ENCODE measurements at places on chromosomes 1 and 21. TPM values are rescaled to one million over a fixed set of nuclear protein-coding genes. Genes with fewer than 3 reads are reported as not detected.

DNA sequence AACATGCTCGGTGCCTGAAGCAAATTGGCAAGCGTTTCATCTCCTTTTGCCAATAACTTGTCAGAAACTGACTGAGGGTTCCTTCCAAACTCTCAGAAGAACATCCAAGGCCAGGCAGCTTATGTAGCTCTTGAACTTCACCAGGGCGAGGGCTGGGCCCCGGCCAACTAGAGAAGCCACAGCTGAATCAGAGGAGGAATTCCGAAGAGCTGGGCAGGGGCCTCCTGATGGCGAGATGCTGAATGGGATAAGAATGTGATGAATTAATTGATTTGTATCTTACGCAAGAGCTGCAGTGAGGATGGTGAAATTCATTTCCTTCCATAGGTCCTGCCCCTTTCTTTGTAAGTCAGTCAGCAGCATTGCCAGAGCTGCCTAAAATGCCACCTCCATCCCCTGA lies 345.8 kb downstream of the KIF26B start:
- DNase-seq = no peak

- DNase-seq = no peak
Observed at GRCh38 chr1:8165595-8166360, 139.7 kb upstream of the ERRFI1 start.

GRCh38 chr1:38285807-38286530 lies 239.4 kb upstream of the POU3F1 start:
- DNase-seq = no peak

Gene KRTAP21-3
- not detected for polyA plus RNA-seq

- peak; percentile 58 for DNase-seq
Observed at GRCh38 chr21:38989745-38990423, 184.2 kb downstream of the ETS2 start.

Gene UTS2
- 0.55 TPM for polyA plus RNA-seq

GRCh38 chr1:211687462-211688215 lies 12.2 kb upstream of the NEK2 start:
- no peak for DNase-seq

DNA sequence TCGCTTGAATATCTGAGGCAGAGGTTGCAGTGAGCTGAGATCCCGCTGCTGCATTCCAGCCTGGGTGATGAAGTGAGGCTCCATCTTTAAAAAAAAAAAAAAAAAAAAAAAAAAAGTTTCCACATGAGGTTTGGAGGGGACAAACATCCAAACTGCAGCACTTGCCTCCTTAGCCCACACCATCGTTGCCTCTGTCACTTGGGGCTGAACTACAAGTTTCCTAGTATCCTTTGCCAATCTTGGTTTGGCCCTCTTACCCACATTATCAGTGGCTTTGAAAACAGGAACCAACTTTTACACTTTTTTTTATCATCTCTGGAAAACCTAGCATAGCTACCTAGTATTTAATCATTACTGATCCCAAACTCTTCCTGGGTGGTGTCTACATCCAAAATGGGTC lies 59.2 kb downstream of the CLSTN1 start:
- DNase-seq = no peak

Gene SPRR1A
- not detected for polyA plus RNA-seq

- DNase-seq = no peak
Observed at GRCh38 chr1:203660069-203660468, 33.4 kb downstream of the ATP2B4 start.

GRCh38 chr1:107357376-107357775 lies 216.5 kb downstream of the NTNG1 start:
- no peak for DNase-seq

DNA sequence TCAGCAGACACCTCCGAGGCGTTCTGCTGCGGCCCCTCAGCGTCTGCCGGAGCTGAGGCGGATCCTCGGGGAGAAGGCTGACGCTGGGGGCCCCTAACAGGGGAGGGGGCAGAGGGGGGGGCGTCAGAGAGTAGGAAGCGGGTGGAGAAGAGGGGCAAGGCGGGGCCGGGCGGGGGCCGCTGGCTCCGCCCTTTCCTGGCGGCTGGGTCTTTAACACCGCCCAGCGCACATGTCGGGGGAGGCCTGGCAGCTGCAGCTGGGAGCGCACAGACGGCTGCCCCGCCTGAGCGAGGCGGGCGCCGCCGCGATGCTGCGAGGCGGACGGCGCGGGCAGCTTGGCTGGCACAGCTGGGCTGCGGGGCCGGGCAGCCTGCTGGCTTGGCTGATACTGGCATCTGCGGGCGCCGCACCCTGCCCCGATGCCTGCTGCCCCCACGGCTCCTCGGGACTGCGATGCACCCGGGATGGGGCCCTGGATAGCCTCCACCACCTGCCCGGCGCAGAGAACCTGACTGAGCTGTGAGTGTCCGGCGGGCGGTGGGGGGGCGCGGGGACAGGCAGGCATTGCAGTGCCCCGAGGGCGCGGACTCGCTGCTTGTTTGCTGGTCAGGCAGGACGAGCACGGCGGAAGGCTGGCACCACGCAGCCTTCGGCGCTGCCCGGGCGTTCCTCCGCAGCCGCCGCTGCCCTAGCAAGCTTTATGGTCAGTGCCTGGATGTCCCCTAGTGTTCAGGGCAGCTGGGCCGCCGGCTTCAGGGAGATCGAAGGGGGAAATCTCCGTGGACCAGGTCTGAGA lies at the start of gene NTRK1:
Gene NTRK1 (plus strand): TSS at position 238 of the 796 bp plus-strand sequence. CDS start 70 bp downstream, at position 308.
- peak; percentile 58 for DNase-seq

GRCh38 chr1:71561206-71561605 lies 480.4 kb upstream of the ZRANB2 start:
- no peak for DNase-seq

- DNase-seq = no peak
Observed at GRCh38 chr1:61953076-61953789, 211.0 kb downstream of the PATJ start.

GRCh38 chr1:232174306-232174705 lies 455.6 kb downstream of the SIPA1L2 start:
- DNase-seq = no peak

Gene RNU1-1
- not detected for polyA plus RNA-seq

Gene LAPTM5
- polyA plus RNA-seq = 103 TPM

- DNase-seq = no peak
Observed at GRCh38 chr1:53583021-53583867, 124.0 kb downstream of the DMRTB1 start.

DNA sequence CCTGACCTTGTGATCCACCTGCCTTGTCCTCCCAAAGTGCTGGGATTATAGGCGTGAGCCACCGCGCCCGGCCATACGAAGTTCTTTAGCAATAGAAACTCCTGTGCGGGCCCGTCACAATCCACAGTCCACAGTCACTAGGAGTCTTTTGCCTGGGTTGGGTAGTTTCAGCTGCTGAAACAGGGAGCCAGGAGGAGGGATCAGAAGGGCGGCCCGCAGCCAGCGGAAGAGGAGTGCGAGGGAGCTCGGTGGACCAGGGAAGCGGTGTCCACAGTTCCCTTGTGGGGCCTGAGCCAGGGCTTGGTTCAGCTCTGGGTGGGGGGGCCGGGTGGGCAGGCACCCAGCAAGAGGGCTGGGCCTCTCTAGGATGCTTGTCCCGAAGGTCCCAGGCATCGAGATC lies 17.9 kb upstream of the HSPG2 start:
- no peak for DNase-seq

- DNase-seq = no peak
Observed at GRCh38 chr1:215971793-215972441, 404.8 kb downstream of the KCTD3 start.

Gene HES3
- polyA plus RNA-seq = not detected

Gene TMEM82
- polyA plus RNA-seq = not detected

DNA sequence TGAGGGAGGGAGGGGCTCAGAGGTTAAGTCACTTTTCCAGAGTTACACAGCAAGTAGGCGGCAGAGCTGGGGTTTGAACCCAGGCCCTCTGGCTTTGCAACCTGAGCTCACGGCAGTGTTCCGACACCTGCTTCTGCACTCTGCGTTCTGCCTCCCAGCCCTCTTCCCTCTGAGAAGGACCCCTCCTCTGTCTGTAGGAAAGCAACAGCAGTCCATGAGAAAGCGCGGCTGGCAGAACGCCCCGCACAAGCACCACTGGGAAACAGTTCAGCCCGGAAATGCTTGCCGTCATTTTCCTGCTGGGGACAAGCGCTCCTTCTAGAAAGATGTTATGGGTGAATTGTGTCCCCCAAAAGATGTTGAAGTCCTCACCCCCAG lies 241.1 kb downstream of the NPHP4 start:
- DNase-seq = no peak

- DNase-seq = no peak
Observed at GRCh38 chr1:40860706-40861223, 1.4 kb downstream of the CITED4 start.

DNA sequence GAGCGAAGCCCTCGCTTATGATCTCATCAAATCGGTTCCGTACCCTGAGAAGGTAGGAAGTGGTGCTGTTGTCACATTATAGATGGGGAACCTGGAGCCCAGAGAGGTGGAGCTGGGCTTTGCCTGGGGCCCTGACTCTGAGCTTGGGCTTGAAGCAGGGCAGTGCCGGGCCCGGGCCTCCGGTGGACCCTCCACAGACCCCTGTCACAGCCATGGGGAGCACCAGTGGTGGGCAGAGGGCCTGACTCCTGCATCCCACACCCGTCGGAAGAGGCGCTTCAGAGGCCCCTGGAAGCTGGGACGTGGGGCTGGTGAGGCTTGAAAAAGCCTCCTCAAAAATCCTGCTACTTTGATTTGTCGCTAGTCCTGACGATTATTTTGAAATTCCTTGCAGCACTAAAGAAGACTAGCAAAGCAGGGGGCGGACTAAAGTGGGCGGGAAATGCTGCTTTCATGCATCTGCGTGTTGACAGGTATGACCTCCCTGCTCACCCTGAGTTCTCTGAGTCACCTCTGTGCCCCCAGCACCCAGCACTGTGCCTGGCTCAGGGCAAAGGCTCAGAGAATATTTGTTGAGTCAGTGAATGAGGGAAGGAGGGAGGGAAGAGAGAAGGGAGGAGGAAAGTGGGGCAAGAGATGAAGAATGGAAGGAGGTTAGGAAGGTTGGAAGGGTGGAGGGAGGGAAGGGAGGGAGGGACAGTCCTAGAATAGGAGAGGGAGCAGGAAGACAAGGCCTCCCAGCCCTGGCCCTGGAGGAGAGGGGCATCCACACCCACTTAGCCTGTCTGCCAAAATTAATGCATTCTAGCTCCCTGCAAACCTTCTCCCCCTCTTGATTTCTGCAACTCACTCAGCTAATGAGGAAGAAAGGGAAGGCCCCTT lies 262.8 kb upstream of the VAMP3 start:
- DNase-seq = no peak

GRCh38 chr1:94920061-94920460 lies 6.8 kb downstream of the CNN3 start:
- no peak for DNase-seq

- DNase-seq = no peak
Observed at GRCh38 chr1:186865253-186865652, 36.5 kb downstream of the PLA2G4A start.

GRCh38 chr1:54375712-54376429 lies 30.3 kb downstream of the SSBP3 start:
- no peak for DNase-seq

GRCh38 chr1:41396084-41396483 lies 34.9 kb downstream of the FOXO6 start:
- DNase-seq = no peak

Measured in ovary (tissue), 10 donors.